ENCODE measurements at places on chromosomes 1 and 21.

GRCh38 chr1:96164053-96164452 lies 557.5 kb upstream of the PTBP2 start:
- DNase-seq: no peak

DNA sequence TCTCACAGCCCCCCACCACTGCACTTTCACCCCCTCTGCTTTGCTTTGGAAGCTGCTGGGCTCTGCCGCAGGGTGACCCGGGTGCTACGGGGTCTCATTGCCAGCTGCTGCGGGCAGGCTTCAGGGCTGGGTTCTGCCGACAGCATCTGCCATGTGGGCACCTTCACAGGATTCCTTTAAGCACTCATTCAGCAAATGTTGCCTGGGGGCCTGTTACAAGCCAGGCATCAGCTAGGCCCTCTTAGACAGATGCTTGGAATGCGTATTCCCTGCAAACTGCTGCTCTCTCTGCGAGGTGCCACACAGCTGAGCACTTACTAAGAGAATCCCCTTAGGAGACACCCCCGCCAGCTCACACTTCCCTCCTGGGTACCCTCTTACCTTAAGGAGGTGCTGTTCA lies 29.2 kb downstream of the COL16A1 start:
- no peak for DNase-seq

- no peak for DNase-seq
These were observed 24.1 kb downstream of the FAM177B start for GRCh38 chr1:222761083-222761482.

- no peak for DNase-seq
These were observed 33.7 kb downstream of the FAM163A start for GRCh38 chr1:179776831-179777230.

- DNase-seq: no peak
These were observed 86.1 kb upstream of the ZNF326 start for GRCh38 chr1:89908672-89909436.

DNA sequence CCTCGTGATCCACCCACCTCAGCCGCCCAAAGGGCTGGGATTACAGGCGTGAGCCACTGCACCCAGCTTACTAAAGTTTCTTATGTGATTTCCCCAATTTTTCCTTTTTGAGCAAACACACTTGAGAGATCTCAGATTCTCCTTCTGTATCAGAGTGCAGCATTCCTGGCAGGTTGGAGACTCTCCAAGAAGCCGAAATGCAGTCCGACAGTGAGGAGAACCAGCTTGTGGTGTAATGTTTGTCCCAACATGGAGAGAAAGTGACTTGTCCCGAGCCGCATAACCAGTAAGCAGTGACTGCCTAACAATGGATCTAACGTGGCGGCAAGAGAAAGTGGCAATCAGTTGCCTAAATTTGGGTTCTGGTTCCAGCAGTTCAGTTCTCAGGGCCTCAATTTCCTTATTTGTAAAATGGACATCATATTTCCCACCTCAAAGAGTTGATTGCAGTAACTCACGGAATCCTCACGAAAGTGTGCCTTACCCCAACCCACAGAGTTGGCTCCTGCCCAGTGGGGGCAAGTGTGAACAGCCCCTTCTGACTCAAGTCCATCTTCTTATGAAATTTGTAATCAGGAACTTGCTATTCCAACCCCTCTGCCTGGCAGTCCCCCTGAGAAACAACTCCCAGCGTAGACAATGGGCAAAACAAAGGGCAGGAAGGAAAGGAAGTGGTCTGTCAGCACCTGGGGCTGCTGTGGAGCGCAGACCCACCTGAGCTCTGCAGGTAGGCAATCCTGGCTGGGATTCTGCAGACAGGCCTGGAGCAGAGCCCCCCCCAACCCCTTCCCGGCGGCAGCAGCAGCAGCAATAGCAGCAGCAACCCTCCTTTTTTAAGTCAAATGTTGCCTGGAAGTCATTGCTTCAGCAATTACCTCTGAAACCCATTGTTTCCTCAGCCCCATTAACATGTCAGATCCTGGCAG lies 223.6 kb upstream of the POU3F1 start:
- no peak for DNase-seq

DNA sequence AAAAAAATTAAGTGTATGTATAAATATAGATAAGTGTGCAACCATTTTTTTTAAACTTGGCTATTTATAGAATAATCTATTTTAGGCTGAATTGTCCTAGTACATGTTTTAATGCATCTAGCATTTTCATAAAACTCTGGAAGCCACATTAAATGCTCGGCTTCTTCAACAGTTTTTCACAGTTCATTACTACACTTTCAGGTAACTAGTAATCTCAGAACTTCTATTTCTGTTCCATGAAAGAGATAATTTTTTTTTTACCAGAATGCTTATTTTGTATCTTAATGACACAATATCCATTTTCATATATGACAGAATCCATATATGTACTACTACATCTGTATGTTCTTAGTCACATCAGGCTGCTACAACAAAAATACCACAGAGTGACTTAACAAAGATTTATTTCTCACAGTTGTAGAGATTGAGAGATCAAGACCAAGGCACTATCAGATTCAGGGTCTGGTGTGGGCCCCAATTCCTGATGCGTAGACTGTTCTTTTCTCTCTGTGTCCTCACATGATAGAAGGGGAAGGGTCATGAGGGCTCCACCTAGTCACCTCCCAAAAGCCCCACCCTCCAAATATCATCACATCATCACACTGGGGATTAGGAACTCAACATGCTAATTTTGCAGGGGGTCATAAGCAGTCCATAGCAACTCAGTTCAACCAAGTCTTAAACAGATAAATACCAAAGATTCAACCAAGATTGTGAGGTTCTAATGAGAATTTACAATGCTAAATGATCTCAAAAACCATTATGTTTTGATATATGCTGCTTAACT lies 43.1 kb downstream of the ARHGAP29 start:
- no peak for DNase-seq

DNA sequence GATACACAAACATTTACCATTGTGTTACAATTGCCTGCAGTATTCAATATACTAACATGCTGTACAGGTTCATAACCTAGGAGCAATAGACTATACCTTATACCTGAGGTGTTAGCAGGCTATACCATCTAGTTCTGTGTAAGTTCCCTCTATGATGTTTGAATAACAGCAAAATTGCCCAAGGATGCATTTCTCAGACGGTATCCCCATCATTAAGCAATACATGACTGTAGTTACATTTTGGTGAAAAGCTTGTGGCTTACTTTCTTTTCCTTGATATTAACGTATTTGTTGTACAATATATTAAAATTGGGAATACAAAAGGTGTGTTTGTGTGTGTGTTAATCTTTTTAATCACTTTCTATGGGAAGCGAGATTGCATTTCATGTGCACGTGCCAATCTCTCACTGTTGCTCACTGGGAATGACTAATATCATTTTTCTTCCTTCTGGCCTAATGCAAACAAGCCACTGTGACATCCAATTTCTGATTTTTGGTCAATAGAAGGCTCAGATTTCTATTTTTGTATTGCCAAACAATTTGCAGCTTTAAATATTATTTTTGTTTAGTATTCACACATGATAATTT lies 36.7 kb upstream of the WLS start:
- no peak for DNase-seq

GRCh38 chr1:216250861-216251260 lies 172.4 kb downstream of the USH2A start:
- no peak for DNase-seq
